ENCODE measurements at places on chromosomes 2 and 18.
A peak's percentile ranks its signal among the peaks of the same experiment; 100 is the strongest.

DNA sequence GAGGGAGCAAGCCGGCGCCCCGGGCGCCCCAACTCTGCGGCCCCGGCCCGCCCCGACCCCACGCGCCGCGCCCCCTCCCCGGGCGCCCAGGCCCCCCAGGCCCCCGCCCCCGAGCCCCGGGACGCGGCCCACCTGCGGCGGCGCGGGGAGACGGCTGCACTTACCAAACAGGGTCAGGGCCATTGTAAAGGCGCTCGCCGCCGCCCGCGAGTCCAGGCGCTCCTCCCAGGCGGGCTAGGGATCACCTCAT lies 526 bp downstream of the CHN1 start:
- DNase-seq = no peak

DNA sequence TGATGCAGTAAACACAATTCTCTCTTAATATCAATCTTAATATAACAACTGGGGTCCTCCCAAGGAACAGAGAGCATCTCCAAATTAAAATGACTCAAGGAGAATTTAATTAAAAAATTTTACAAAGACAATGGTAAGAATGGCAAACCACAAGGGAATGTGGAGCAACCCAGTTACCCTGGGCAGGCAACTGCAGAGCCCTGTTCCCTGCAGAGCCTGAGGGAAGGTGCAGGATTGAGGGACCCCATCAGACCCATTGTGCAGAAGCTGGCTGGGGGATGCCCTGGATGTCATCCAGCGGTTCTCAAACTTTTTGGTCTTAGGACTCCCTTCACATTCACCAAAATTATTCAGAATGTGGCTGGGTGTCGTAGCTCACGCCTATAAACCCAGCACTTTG lies 262.8 kb downstream of the FBXO15 start:
- DNase-seq = no peak

DNA sequence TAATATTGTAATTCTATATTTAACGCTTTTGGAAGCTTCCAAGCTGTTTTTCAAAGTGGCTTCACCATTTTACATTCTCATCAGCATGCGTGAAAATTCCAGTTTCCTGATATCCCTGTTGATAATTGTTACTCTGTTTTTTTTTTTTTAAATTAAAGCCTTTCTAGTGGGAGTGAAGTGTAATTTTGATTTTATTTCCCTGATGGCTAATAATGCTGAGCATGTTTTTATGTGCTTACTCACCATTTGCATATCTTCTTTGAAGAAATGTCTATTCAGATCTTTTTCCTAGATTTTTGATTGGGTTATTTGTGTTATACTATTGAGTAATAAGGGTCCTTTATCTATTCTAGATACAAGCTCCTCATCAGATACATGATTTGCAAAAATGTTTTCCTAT lies 382.8 kb upstream of the HS6ST1 start:
- DNase-seq = no peak

- DNase-seq = peak; percentile 69
These were observed 35.4 kb downstream of the PTPN18 start for GRCh38 chr2:130391058-130391871.

DNA sequence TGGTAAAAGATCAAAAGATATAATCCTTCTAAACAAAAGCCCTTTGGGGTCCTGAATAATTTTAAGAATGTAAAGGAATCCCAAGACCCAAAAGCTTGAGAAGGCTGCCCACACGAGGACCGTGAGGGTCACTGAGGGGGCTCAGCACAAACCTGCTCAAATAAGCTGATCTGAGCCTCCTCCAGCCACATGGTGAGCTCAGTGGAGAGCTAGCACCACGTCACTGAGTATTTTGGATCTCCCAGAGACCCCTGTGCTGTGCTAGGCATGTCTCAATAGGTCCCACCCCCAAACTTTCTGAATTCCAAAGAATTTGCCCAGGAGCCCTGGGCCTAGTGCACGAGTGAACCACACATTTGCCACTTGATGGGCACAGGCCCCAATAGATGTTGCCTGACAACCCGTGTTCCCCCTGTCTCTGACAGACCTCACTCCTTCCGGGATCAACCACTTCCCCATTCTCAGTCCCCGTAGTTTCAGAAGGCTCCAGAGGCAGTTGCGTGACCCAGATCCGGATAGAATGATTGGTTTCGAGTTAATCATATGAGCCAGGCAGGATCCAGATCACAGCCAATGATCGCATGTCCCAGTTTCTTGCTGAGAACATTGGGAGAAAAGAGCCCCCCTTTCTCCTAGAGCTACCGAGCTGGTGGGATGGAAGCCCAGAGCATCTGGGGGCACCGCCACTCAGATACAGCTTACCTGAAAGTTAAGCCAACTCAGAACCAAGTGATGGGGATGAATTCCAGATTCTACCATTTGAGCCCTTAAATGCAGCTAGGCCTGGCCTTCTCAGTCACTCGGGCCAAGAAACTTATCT lies 203.8 kb downstream of the TNS1 start:
- peak; percentile 79 for DNase-seq

- no peak for DNase-seq
These were observed 216.3 kb downstream of the BCL11A start for GRCh38 chr2:60337142-60337497.

DNA sequence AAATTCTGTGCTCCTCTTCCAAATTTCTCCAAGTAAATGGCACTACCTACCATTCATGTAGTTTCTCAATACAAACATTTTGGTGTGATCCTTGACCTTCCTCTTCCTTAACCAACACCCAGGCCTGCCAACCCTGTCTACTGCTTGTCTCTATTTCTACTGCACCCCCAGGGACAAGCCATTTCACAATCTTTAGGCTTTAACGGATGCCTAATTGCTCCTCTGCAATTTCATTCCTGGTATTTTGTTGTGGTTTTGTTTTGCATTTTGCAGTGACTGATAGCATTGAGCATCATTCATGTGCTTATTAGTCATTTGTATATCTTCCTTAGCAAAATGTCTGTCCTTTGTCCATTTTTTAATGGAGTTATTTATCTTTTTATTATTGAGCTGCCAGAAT lies 10.0 kb downstream of the FAP start:
- DNase-seq = no peak

- peak; percentile 25 for DNase-seq
These were observed 63.8 kb downstream of the RTP5 start for GRCh38 chr2:241933179-241933911.

DNA sequence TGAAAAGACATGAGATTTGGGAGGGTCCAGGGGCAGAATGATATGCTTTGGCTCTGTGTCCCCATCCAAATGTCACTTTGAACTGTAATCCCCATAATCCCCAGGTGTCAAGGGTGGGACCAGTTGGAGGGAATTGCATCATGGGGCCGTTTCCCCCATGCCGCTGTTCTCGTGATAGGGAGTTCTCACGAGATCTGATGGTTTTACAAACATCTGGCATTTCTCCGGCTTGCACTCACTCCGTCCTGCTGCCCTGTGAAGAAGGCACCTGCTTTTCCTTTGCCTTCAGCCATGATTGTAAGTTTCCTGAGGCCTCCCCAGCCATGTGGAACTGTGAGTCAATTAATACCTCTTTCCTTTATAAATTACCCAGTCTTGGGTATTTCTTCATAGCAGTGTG lies 51.4 kb downstream of the LPIN1 start:
- DNase-seq = no peak

GRCh38 chr2:211391189-211391567 lies 834.8 kb downstream of the CPS1 start:
- peak; percentile 74 for DNase-seq

- no peak for DNase-seq
These were observed 8.3 kb downstream of the DLX1 start for GRCh38 chr2:172093416-172094293.

DNA sequence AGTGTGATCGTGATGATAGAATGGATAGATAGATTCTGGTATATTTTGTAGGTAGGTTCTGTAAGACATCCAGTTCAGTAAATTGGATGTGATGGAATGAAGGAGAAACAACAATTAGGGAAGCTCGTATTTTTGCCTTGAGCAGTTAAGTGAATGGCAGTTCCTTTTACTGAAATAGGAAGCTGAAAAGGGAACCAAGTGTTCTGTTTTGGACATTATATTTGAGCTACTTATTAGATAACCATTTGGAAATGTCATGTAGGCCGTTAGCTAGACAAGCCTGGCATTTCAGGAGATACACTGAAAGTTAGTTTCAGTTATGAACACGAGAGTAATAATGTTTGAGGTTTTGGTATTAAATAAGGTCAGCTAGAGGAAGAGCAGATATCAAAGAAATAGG lies 41.5 kb downstream of the MARCHF7 start:
- DNase-seq = peak; percentile 51

DNA sequence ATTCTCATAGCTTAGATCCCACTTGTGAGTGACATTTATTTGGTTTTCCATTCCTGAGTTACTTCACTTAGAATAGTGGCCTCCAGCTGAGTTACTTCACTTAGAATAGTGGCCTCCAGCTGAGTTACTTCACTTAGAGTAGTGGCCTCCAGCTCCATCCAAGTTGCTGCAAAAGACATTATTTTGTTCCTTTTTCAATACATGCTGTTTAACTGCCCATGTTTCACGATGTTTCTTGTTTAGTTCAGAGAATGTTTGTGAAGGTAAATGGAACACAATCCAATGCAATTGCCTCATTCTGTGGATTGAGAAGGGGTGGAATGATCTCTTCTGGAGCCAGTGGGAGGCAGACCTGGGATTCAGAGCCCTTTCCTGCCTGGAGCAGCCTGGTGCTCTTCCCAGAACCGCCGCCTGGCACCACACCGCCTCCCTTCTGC lies 273.5 kb upstream of the ATP5MC3 start:
- no peak for DNase-seq

DNA sequence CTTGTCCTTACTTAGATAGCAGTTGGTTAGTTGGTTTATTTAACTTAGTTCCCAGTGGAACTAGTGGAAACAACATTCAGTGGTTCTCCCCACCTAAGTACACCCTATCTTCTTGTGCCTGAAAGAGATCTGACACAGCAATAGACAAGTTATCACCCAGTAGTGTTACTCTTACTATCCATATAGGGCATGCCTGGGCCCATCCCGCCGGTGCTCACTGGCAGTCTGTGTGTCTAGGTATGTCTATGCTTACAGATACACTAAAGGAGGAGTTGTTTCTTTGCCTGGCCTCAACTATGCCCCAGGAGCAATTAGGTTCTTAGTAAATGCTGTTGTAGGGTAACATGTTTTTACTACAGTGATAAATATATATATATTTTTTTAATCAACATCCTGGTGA lies 12.0 kb upstream of the NRP2 start:
- DNase-seq = no peak

DNA sequence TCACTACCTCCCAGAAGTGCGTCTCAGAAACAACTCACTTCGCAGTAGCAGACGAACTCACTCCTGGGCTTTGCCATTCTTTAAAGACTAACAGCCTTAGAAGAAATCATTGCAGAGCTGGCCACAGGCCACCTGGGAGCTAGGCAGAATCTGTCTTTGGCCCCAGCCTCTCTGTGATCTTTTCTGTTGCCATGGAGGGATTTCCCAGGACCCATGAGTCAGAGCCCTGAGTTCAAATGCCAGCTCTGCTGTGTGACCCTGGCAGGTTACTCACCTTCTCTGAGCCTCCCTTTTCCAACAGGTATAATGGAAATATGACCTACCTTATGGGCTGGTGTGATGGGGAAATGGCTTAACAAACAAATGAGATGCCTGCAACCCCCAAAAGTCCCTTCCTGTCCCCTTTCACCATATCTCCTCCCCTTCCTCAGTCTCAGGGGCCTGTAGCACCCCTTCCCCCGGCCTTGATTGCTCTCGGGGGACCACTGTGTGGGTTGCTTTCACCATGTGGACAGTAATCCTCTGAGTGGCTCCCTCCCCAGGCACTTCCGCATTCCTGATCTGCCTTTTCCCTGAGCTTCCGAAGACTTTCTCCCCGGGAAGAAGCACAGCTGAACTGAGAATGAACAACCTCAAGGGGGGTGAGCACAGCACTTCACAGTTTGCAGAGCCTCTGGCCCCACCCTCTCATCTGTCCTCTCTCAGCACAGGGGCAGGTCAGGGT lies 34.0 kb upstream of the SLC66A3 start:
- no peak for DNase-seq

GRCh38 chr2:241273210-241274020 lies 42.1 kb downstream of the HDLBP start:
- DNase-seq = no peak

DNA sequence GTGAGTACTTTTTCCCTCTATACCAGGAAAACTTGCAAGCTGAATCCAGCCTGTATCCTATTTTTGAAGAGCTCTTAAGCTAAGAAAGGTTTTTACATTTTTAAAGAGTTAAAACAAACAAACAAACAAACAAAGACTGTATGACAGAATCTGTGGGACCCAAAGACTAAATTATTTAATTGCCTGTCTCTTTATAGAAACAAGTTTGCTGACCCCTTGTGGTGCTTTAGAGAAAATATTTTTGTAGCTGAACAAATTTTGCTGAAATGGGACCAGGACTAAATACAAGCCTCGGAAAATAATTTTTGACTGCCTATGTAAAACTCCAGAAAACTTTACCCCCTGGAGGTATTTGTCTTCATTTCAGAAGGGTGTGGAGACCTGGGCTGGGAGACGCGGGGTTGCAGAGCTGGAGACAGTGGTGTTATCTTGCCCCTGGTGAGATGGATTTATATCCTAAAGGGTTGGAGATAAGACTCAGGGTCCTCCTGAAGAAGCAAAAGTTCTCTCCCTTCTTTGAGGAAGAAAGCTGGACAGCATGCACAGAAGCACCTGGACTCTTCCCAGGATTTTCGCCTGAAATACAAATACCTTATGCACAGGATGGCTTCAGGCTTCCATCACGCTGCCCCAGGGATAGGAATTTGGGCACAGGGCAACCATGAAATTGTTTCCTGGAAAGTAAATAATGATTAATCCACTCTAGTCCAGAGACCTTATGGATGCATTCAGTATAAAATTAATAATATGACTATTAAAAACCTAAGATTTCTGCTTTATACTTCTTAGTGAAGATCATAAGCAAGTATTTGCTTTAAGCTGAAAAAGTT lies 54.3 kb downstream of the TMX3 start:
- DNase-seq = peak; percentile 74

- no peak for DNase-seq
These were observed 15.8 kb downstream of the ASAP2 start for GRCh38 chr2:9222239-9222892.

- no peak for DNase-seq
These were observed 12.8 kb upstream of the ONECUT2 start for GRCh38 chr18:57422313-57422872.

DNA sequence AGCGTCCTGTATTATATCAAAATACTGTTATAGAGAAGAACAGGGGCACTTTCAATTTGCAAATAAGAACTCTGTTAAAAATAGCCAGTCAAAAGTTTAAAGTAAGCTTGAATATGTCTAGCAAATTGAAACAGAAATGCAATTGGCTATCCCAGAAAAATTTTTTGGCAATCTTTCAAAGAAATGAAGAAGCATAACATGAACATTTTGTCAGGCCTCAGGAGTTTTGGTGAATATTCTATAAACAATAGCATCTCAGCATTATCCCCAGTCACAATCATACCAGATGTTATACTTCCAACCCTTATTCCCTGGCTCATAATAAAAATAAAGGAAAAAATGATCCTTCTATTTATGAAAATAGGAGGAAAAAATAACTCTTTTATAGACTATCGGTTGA lies 252.4 kb downstream of the GRB14 start:
- DNase-seq = no peak

- no peak for DNase-seq
These were observed 109.0 kb downstream of the ACAA2 start for GRCh38 chr18:49704334-49704733.
